ENCODE measurements at places on chromosomes 12 and 14.
A peak's percentile ranks its signal among the peaks of the same experiment; 100 is the strongest.

DNA sequence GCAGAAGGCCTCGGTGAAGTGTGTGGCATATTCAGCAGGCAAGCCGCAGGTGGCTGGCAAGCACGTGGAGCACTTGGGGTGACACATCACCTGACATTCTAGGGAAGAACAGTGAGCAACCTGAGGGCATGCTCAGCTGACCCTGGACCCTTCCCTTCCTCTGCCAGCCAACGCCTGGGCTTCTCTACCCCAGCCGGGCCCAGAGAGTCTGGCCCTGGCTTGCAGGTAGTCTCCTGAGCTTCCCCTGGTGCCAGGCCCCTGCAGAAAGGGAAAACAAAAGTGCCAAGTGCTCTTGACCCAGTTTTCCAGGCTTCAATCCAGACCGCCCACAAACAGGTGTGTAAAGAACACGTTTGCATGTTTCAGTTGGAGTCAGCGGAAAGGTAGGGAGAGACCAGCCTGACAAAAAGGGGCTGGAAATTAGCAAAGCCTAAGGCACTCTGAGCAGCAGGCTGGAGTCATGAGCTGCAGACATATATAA, 45.7 kb downstream of the PRKAB1 start:
- no peak for DNase-seq

GRCh38 chr12:99619389-99620158, 28.0 kb upstream of the GARIN6 start:
- no peak for DNase-seq

- DNase-seq, result no peak
Observed at GRCh38 chr12:121713793-121714192, 1.2 kb downstream of the TMEM120B start.

GRCh38 chr12:80353254-80353653, 90.8 kb upstream of the PTPRQ start:
- DNase-seq, result no peak

DNA sequence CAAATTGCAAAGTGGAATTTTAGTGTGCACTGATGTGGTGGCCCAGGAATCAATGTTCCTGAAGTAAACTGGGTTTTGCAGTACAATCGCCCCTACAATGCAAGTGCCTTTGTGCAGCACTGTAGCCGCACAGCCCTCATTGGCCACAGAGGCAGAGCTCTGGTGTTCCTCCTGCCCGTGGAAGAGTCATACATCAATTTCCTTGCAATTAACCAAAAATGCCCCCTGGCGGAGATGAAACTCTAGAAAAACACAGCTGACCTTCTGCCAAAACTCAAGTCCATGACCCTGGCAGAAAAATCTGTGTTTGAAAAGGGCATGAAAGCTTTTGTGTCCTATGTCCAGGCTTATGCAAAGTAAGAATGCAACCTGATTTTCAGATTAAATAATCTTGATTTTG, 117.9 kb upstream of the PRB2 start:
- DNase-seq, result no peak

DNA sequence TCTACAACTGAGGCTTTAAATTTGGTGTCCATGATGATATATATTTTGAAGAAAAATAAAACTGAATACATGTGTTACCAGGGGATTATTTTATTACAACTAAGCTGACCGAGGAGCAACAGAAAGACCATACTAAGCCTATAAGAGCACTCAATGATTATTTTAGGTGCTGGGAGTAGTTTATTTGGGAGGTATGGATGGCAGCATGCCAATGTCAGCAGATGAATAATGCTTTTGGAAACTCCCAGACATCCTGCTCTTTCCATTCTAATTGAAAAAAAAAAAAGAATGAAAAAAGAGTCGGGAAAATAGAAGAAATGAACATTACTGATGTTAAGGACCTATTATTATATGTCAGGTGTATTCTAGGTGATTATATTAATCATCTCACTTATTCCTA, 441.2 kb downstream of the BTG1 start:
- no peak for DNase-seq

- no peak for DNase-seq
Observed at GRCh38 chr14:35747379-35747778, 61.7 kb downstream of the RALGAPA1 start.

GRCh38 chr12:89971880-89972279, 263.2 kb upstream of the ATP2B1 start:
- no peak for DNase-seq

- DNase-seq, result no peak
Observed at GRCh38 chr14:77950371-77951063, 150.6 kb downstream of the ADCK1 start.

GRCh38 chr14:90778571-90779255, 37.5 kb downstream of the TTC7B start:
- no peak for DNase-seq

DNA sequence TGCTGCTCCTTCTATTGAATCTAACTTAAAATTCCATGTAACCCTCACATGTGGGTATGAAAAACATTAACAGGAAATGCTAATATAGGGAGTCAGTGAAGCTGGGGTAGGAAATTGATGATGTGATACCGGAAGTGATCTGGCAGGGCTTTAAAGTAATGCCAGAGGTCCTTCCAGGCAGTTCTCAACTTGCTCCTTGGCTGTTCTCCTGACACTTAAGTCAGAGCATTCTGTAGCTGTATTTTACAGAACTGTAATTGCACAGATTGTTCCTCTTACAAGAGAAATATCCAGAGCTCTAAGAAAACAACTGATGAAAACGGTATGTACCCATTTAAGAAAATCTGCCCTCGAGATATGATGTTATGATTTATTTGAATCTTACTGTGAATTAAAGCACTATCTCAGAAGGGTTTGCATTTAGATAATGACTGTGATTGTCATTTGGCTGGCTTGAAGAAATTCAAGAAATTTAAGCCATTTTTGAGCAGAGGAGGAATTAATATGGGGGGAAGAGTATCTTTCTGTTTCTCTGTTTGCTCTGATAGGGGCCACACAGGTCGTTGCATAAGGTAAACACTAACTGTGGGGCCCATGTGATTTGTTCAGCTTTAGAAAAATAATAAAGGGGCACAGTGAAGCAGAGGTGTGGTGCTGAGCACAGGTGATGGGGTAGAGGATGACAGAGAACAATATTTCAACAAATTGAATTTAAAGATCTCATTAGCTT, 88.4 kb downstream of the BBS10 start:
- DNase-seq, result no peak

- no peak for DNase-seq
Observed at GRCh38 chr12:45674181-45674977, 55.1 kb upstream of the ARID2 start.

DNA sequence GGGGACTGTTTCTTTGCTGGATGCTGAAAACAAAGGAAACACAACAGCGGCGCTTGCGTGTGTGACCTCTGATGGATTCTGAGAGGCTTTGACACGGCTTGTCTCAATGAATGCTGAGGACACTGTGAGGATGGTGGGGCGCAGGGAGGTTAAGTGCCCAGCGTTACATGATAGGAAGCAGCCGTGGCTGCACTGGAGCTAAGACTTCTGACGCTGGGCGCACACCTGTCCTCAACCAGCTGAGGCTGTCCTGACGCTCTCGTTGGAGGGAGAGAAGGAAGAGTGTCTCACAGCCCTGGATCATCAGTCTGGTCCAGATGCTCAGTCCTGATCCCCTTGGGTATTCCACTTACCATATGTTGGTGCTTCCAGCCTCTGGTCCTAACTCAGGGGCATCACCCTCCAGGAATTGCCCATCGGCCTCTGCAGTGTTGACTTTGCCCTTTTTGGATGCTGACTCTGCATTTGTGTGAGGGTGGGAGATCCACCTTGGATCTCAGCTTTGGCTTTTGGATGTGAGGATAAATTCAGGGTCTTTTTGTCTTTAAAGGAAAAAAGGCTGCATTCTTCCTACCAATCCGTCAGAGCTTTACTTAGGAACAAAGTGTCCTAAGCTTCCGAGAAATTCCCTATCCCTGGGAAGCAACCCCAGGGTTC, 125.2 kb downstream of the ZNF664 start:
- DNase-seq, result no peak

DNA sequence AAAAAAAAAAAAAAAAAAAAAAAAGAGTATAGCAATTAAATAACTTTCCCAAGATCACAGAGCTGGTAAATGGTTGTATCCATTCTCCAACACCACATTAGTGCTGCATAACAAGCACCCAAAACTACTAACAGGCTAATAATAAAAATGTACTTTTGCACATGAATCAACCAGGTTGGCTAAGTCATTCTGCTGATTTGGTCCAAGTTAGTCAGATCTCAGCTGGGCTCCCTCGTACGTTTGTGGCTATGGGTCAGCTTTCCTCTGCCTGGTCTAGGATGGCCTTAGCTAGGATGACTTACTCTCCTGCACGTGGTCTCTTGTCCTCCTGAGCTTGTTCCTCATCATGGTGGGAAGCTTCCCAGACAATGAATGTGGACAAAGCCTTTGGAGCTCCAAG, 7.9 kb upstream of the PLEKHG6 start:
- no peak for DNase-seq

DNA sequence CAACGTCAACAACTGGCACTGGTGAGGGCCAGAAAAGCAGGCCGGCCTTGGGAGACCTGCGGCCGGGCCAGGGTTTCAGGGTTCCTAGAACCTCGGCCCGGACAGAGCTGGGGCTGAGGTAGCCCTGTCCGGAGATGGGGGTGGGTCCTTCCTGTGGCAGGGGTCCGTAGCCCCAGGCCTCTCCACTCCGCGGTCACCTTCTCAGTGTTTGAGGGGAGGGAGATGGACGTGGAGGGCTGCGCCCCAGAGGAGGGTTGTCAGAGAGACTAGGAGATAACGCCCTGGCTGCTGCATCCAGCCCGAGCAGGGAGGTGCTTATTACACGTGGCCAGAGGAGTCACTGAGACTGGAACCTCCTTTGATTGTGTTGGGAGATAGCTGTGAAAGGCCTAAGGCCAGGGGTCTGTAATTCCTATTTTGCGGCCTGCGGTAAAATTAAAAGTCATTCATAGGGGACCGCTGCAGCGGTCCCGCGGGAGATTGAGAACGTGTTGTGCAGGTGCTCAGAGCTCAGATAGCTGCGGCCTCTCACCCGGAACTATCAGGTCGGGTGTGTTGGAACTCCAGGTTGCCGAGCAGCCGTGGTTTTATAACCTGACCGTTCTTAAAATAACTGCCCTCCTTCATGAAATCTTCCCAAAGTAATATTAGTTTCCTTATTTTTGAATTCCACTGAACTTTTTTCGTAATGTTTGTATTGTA, 507 bp downstream of the AHSA1 start:
- DNase-seq, result peak; percentile 35

All from CD8-positive, alpha-beta T cell (primary cell).